NAMALWA (cell line): ENCODE measurements at places on chromosomes 12 and 14.

GRCh38 chr12:42255221-42255865 lies 17.3 kb upstream of the YAF2 start:
- DNase-seq = no peak

DNA sequence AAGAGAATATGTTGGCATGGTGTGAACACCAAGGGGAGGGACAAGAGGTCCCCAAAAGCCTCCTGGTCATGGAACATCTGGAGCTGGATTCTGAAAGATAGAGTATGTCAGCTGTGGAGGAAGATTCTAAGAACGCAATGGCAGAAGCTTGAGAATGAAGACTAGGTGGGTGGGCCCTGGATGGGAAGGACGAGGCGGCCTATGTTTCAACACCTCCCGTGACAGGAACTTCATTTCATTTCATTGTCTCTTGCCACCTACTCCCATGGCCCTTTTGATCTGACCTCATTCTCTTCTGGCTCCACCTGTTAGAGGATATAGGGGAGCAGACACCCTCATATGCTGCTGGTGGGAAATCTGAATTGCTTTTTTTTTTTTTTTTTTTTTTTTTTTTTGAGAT lies 3.3 kb downstream of the UNG start:
- DNase-seq = no peak

- DNase-seq = no peak
Measured at GRCh38 chr12:2239381-2239871, 186.6 kb downstream of the CACNA1C start.

GRCh38 chr14:68076451-68076850 lies 256.9 kb downstream of the RAD51B start:
- no peak for DNase-seq

- DNase-seq = no peak
Measured at GRCh38 chr12:123998991-123999359, 26.0 kb downstream of the ZNF664 start.

DNA sequence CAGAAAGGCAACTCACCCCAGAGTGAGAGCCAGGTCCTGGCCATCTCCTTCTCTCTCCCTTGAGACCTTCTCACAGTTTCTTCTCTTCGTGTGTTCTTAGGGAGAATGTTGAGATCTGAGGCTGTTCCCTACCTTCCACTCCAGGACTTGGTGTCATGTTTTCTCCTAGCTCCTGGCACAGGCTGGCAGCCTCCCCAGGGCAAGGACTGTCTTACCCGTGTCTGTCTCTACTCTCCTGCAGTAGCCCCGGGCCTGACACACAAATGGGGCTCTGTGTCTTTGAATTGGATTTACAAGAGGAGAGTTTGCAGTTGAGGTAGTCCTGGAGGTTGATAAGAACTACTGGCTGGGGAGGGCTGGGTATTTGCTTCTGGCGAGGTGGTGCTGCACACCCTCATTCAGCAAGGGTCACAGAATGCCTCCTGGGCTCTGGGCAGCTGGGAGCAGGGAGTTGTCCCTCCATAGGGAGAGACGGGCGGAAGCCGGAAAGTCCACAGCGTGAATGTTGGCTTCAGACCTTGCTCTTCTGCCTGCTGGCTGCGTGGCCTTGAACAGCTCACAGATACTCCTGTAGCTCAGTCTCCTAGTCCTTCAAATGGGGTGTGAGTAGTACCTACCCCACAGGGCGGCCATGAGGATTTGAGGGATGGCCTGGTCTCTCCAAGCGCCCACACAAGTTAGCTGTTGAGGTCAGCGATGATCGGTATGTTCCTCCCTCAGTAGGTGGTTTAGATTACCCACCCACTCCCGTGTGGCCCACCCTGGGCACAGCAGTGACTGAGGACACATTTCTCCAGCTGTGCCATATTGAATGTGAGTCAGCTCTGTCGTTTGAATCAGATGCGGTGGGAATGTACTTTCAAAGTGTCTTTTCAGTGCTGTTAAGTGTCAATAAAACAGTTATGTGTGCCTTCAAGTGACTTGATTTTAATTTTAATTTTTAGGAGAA lies 10.2 kb downstream of the EP400 start:
- DNase-seq = no peak

- DNase-seq = no peak
Measured at GRCh38 chr14:49921401-49921800, 28.5 kb downstream of the ARF6 start.

DNA sequence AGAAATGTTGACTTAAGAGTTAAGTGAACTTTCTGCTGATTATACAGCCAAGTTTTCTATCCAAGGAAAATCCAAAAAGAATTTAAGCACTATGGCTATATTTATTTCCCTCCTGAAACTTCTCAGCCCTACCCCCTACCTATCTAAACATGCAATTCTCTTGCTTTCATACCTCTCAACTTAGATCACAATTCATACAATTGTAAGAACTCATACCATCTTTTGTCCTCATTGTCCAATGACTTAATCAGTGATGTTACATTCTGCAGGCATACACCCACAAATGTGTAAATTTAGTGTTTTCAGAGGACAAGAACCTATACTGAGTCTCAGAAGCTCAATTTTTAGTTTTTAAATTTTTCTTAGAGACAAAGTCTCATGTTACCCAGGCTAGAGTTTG lies 62.1 kb downstream of the ZFC3H1 start:
- DNase-seq = no peak

GRCh38 chr12:131101006-131101405 lies 147.3 kb downstream of the ADGRD1 start:
- no peak for DNase-seq

- DNase-seq = peak; percentile 58
Measured at GRCh38 chr12:4579305-4580102, 17.5 kb downstream of the DYRK4 start.

GRCh38 chr12:108455706-108456105 lies 59.4 kb upstream of the FICD start:
- DNase-seq = no peak

DNA sequence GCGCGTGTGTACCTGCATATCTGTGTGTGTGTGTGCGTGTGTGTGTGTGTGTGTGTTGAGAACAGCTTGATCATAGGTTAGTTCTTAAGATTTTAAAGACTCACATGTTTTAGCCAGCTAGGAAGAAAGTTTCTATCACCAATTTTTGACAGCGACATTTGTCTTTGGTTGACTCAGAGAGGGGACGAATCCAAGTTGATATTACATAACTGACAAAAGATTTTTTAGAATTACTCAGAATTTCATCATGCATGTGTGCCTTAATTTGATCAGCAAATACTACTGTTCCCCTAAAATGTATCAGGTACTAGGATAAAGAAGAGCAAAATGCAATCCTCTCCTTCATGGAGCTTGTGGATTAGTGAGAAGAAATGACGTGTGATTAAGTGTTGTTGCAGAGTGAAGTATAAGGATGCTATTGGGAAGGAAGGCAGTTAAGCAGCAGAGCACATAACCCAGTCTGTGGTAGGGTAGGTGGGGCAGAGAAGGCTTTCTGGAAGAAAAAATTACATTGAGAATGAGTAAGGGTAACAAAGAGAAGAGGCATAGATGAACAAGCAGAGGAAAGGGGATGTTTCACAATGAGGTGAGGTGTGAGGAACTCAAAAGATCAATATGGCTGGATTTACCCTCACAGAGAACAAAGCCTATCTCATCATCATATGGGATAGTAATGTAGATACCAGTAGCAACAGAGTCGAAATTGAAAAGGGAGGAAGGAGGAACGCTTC lies 77.5 kb downstream of the ELK3 start:
- DNase-seq = no peak

DNA sequence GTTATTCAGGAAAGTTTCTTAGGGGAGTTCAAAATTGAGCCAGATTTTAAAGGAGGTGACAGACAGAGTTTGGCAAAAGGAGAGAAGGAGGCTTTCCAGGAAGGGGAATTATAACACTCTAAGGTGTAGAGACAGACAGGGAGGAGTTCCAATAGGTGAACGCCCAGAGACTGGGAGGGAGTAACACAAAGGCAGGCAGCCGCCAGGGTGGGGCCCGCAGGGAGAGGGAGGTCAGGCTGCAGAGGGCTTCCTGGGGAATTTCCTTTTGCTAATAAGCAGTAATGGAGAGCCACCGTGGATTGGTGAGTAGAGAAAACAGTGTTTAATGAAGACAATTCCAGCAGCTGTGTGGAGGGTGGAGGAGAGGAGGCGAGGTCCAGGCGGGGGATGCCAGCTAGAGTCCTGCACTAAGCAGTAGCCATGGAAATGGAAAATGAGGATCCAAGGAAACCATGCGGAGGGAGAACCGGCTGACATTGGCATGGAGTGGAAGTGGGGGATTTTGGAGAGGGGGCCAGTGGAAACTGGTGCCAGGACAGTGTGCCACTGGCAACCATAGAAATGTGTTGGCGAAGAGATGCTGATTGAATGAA lies 22.2 kb downstream of the GRIN2B start:
- DNase-seq = no peak

DNA sequence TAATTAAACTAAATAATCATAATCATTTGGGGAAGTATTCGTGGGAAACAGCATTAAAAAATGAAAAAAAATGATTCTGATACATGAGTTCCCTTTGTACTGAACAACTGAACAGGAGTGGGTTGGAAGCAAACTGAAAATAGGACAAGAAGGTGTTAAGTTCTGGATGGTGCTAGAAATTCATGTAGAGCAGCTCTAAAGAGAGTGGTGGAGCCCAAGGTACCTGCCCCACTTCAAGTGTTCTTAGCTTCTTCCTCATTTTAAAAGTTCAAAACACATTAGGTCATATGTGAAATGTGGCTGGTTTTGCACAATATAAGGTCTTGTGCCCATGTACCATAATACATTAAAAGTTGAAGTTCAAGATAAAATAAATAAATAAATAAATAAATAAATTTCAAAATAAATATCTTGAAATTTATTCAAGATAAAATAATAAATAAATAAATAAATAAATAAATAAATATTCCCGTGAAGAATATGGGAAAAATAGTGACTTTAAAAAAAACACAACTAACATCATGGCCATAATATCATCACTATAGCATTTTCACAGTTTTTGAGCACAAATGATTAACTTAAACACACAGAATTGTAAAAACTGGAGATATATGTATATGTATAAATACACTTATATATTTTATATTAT lies 191.5 kb upstream of the PRKD1 start:
- DNase-seq = no peak

DNA sequence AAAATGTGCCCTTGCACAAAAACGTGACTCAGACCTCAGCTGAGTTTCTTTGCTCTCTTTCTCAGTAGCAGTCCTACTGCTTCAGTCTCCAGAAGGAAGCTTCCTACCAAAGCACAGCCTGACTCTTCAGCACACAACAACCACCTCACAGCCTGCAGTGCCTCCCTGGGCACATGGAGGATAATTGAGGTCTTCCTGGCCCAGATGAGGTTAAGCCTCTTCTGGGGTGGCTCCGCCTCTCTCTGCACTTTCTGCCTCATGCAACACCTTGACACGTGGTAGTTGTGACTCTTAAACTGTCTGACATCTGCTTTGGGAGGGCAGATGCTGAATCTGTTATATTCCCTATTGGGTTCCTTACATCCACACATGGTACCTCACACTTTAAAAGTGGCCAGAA lies 33.8 kb downstream of the GIT2 start:
- DNase-seq = no peak

DNA sequence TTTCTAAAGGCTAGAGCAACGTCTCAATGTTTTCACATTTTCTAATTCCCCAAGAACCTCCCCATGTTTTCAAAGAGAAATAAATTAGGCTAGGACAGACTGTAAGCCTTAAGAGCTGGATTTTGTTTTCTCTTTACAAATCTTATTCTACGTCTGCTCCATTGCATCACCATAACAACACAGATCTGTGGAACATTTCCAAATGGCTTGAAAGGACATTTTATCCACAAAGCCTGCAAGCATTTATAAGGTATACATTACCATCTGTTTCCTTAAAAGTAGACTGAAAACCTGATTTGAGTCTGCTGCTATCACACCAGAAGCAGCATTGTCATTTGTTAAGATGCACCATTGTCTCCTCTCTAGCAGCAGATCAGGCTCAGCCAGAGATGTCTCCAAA lies 115.3 kb upstream of the PLEKHA5 start:
- no peak for DNase-seq

DNA sequence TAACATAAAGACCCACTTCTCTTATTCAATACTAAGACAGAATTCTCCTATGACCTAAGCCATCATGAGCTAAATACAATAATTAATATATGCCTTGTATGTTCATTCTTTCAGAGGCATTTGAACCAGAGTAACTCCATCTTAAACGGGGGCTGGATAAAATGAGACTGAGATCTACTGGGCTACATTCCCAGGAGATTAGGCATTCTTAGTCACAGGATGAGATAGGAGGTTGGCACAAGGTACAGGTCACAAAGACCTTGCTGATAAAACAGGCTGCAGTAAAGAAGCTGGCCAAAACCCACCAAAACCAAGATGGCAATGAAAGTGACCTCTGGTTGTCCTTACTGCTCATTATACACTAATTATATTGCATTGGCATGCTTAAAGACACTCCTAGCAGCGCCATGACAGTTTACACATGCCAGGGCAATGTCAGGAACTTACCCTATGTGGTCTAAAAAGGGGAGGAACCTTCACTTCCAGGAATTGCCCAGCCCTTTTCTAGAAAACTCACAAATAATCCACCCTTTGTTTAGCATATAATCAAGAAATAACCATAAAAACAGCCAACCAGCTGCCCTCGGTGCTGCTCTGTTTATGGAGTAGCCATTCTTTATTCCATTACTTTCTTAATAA lies 260.7 kb downstream of the SSPN start:
- DNase-seq = no peak

- no peak for DNase-seq
Measured at GRCh38 chr14:91929700-91930099, 17.8 kb downstream of the FBLN5 start.

DNA sequence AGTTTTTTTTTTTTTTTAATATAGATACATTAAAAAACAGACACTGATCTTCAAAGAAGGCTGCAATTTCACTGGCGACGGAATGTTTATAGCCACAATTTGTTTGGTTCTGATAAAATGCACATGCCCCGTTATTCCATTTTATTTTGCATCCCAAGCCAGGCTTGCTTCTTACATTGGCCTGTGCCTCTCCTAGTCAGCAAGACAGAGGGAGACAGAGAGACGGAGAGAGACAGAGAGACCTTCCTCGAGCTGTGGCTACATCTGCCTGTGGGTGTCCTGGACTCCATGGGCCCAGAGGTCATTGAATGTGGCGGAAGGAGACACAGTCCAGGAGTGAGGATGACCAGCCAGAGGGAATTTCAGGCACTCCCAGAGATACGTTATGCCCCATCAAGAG lies 926.6 kb downstream of the VRK1 start:
- DNase-seq = no peak
